D341Med (cell line): ENCODE measurements at places on chromosomes 12 and 14.

- DNase-seq, result no peak
Measured at GRCh38 chr12:16021676-16022075, 110.5 kb downstream of the DERA start.

DNA sequence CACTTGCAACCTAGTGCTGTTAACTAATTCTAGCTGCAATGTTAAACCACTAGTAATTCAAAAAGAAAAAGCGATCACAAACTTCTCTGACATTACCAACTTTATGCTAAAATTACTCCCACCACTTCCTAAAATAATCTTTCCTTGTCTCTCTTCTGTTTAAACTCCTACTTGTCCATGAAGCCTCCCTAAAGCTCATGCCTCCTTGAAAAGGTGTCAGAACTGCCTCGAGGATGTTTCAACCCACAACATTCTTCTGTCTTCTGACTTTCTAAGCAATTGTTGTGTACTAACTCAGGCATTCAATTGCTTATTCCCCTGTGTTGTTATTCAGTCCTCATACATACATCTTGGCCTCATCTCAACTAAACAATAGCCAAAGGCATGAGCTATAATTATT is 5.9 kb downstream of the GNPTAB start:
- no peak for DNase-seq

GRCh38 chr12:76421046-76421445 is 72.8 kb upstream of the BBS10 start:
- DNase-seq, result no peak

DNA sequence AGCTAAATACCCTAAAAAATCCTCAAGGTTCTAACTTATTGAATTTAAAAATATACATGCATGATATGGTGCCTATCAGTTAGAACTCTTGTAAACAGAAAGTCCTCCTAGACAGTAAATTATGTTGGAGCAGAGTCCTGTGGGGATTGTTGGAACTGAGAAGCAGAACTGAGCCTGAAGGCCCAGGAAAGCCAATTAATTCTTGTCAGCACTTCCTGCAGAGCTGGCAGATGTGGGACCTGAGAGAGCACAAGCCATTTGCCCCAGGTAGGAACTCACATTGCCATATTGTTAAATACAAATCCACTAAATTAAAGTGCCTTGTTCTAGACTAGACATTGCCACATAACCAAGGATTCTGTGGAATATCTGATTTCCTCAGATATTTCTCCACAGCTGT is 117.1 kb downstream of the RTN1 start:
- DNase-seq, result no peak

DNA sequence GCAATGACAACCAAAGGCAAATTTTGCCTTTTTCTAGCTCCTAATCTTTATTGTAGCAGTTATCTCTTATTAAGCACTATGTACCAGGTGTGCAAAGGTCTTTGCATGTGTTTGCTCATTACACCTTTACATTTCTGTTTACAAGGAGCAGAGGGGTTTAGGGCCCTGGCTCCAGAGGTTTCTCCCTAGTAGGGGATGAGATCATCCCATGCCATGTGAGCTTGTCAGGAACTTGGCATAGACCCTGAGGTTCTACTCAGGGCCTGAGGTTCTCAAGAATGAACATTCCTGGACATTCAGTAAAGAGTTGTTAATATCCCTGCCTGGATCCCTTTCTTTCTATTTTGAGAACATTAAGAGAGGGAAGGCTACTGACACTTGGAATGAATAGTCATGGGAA is 292.0 kb downstream of the RPAP3 start:
- no peak for DNase-seq

- no peak for DNase-seq
Measured at GRCh38 chr12:51846271-51846691, 2.2 kb downstream of the FIGNL2 start.

DNA sequence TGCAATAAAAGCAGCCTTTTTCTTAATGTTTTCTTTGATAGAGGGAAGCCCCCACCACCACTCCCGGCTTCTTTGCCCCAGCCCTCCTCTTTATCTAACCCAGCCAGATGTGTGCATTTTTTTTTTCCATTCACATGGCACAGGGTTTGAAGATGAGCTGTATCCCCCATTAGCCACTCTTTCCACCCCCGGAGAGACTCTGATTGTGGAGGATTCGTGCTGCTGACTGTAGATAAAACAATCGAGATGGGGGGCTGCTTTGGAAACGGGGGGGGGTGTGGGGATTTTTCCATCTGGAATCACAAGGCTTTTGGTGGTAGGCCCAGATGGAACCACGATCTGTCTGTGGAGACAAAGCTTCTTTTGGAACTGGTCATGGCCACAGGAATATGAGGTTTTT is 46.2 kb upstream of the VASH1 start:
- DNase-seq, result no peak

- no peak for DNase-seq
Measured at GRCh38 chr12:45794422-45794821, 64.9 kb downstream of the ARID2 start.

DNA sequence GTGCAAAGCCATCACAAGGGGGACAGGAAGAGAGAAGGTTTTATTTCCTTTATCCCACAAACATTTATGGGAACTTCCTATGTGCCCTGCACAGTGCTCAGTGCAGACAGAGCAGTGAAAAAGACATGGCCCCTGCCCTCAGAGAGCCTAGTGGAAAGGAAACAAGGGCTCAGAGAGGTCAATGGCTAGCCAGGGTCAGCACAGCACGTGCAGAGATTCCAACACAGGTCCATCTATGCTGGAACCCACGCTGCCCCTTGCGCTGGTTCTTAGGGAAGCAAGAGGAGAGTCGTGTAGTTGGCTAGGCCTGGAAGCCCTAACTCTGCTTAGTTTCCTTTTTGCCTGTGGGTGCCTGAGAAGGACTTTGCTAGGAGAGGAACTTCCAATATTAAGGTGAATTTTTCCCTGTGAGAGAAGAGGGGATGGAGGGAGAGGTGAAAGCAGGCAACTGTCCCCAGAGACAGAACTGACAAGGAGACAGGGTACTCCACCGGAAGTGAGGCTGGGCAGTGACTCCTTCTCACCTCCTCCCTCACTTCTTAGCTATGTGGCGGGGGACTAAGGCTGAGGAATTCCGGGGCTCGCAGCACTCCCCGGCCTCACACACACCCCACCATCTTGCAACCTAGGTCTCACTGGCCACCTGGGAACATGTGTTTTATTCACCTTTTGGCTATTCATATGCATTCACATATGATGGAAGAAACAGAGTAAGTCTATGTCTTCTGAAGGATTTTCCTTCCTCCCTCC is 12.1 kb upstream of the GPX2 start:
- DNase-seq, result no peak

GRCh38 chr12:6478416-6478815 is 7.9 kb upstream of the VAMP1 start:
- no peak for DNase-seq

GRCh38 chr12:108043286-108043685 is 85.8 kb upstream of the WSCD2 start:
- DNase-seq, result no peak

DNA sequence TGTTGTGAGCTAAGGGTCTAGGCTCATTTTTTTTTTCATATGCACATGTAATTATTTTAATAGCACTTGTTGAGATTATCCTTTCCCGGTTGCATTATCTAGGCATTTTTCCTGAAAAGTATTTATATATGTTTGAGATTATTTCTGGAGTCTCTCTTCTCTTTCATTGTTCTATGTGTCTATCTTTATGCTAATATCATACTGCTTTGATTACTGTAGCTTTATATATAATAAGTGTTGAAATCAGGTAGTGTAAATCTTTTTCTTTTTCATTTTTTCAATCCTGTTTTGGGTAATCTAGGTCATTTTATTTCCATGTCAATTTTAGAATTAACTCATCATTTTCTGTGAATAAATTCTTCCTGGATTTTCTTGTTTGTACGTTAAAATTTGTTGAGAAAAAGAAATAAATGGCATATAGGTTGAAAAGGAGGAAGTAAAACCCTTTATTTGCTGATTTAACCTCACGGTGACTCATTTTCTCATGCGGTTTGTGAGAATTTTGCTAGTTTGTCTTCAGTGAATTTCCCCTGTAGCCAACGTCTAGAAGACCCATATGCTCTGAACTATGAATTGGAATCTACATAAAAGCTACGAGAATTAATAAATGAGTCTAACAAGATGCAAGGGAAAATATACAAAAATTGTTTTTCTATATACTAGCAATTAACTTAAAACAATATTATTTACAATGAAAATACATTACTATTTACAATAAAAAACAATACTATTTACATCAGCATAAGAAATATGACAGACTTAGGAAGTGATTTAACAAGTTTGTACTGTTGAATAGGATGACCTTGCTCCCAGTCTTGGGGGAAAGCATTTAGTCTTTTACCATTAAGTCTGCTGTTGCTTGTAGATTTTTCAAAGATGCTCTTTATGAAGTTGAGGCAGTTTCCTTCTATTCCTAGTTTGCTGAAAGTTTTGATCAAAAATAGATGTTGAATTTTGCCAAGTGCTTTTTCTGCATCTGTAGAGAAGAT is 105.0 kb downstream of the SNAPC1 start:
- no peak for DNase-seq

DNA sequence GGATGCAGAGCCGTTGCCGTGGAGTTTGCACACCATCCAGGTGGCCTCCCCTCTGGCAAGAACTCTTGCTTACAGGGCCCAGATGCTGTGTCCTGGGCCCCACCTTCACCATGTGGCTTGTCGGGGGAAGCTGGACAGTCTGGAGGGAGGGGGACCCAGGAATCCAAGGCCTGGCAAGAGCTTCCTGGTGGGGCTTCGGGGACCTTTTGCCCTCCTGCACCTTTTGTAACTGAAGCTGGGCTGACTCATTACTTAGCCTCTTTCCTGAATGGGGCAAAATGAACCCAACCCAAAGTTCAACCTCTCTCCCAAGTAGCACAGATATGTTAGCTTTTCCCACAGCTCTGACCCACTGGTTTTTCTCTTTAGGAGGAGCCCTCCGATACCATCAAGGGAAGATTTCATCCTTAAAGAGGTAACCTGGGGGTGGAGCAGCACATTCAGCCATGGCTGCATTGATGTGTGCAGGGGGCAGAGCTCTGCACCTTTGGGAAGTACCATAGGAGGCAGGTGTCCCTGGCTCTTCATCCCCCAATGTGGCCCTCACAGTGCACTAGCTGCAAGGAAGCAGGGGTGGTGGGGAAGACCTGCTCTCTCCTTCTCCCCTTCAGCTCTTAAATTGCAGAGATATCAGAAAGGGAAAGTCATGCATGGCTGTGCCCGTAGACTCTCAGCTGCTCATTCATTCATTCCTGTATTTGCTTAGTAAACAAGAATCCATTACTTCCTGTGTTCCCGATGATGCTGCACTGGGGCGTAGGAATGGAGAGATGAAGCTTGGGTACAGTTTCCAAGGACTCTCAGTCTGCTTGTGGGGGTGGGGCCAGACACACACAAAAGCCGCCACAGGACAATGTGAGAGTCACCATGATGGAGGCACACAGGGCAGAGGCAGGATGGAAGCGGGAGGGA is 13.0 kb downstream of the MVK start:
- no peak for DNase-seq

DNA sequence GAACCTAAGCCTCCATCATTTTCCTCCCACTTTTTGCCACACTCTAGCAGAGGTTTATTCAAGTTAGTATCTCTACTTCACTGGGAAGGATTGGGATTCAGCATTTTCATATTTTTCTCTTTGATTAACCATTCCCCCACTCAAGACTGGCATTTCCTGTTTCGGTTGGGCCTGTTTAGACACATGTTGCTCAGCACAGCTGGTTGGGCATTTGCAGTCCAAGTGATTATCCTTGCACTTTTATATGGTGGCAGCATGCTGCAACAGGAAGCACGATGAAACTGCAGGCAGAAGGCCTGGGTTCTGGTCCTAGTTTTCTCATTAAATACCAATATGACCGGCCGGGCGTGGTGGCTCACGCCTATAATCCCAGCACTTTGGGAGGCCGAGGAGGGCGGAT is 182.9 kb upstream of the GRIN2B start:
- no peak for DNase-seq

GRCh38 chr12:121811434-121812319 is 7.9 kb downstream of the SETD1B start:
- peak; percentile 94 for DNase-seq

DNA sequence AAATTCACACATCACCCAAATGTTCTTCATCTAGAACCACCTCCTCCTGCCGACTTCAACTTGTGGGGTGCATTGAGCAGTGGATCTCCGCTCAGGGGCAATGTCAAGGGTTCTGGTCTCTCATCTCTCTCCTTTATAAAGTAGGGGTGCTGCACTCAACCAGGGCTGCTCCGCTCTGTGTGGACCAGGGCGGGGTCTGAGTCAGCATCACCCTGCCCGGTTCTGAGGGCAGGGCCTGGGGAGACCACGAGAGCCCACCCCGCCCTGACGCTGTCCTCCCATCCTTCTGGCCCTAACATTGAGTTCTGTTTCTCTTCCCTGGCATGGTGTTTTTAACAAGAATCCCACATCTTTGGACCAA is 311.6 kb upstream of the DIO3 start:
- no peak for DNase-seq

DNA sequence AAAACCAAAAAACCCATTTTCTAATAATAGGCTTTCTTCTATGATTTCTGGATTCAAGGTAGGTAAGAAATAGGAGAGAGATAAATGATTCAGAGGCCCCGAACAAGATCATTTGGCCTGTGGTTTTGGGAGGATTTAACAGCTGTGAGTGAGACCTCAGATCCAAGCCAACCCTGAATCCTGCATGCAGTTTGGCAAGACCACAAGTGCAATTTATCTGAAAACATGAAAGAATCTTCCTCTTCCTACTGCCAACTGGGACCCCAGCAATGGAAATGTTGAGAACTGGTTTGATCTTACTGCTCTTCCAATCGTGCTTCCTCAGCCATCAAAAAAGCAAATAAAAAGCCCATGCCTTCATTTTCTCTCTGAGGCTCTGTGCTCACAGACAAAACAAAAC is 519.7 kb upstream of the TBX3 start:
- no peak for DNase-seq

DNA sequence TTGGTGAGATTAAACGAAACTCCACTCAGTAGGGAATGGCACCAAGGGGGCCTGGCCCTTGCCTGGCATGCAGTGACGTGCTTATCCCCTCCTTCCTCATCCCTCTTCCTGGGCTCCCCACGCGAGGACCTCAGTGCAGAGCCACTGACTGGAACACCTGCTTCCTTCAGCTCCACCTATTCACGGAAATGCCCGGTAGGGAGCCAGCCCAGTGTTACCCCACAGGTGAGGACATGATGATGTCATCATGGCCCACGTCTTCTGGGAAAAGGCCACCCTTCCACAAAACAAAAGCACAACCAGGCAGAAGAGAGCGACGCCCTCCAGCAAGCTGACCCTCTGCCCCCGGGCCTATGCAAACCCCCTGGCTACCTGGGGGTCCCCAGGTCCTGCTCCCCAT is 42.1 kb downstream of the CCDC85C start:
- DNase-seq, result no peak
